ENCODE measurements at places on chromosomes 1 and 21. TPM values are rescaled to one million over a fixed set of nuclear protein-coding genes. Genes with fewer than 3 reads are reported as not detected.

Gene LINGO4
- not detected for total RNA-seq

Gene OR2L5
- total RNA-seq: not detected

Gene CELA3B
- total RNA-seq: not detected

Gene H3-3A
- 261 TPM for total RNA-seq

Gene CD101
- not detected for total RNA-seq

DNA sequence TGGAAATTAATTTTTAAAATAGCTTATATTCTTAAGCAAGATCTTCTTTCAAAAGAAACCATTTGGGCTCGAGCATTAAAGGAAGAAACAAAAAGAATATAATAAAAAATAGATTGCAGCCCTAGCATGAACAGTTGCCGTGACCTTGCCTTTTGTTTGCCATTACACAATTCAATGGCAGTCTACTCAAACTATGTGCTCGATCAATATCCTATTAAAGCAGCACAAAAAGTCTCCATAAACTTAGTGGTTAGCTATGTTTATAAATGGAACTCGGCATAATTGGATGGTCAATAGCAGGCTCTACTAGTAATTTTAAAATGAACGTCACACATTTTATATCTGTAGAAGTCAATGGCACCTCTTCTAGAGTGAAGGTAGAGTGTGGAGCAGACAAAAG, 256.5 kb downstream of the NFIA start:
- H3K27me3 ChIP-seq: no peaks in the 10 kb centered on the region
- no peak overlapping the region for H3K4me3 ChIP-seq
- H3K27ac ChIP-seq: no peak overlapping the region
- DNase-seq: no peak

DNA sequence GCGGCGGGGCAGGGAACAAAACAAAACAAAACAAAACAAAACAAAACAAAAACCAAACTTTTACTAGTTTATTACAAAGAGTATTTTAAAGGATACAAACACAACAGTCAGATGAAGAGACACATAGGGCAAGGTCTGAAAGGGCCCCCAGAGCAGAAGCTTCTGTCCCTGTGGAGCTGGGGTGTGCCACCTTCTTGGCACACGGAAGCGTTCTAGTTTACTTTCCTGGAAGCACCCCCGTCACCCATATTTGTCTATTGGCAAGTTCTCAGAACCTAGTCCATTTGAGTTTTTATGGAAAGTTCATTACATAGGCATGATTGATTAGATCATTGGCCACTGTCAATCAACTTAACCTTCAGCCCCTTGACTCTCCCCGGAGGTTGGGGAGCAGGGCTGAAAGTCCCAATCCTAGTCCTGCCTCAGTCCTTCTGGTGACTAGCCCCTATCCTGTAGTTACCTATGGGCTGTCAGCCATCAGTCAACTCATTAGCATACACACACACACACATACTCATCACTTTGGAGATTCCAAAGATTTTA, 380.4 kb downstream of the DPYD start:
- DNase-seq: no peak
- no peak overlapping the region for H3K4me3 ChIP-seq
- H3K36me3 ChIP-seq: no peaks in the 10 kb centered on the region
- H3K27ac ChIP-seq: no peak overlapping the region
- H3K27me3 ChIP-seq: no peaks in the 10 kb centered on the region

DNA sequence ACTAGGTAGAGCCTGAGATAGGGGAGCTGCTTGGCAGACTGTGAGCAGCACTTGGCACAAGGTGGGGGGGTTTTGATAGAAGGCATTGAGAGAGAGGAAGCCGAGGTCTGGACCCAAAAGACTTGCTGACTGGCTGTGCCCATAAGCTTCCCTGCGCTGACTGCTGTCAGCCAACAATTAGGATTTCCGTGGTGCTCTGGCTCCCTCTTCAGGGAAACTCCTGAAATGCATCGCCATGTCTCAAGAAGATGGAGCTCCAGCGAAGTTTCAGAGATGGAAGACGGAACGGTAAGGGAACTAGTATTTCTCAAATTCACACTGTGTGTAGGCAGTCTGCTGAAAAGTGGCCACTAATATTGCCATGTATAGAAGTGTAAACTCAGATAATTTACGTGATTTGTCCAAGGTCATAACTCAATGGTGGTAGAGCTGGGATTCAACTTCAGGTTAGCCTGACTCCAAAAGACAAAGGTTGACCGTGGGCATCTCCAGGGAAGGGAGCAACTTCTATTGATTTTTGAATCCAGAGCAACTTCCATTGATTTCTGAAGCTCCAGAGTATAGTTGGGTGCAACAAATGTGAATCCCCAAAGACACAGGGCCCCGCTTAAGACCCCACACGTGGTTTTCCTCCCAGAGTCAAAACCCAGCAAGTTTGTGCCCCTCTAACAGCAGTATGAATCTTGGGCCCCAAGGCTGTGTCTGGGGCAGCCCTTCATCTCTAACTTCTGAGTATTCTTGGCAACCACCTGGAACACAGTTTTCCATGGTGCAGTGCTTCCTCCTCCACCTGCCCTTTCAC, 44.5 kb upstream of the CRNN start:
- no peak overlapping the region for H3K4me3 ChIP-seq
- no peaks in the 10 kb centered on the region for H3K4me1 ChIP-seq
- H3K36me3 ChIP-seq: no peaks in the 10 kb centered on the region
- no peaks in the 10 kb centered on the region for H3K27me3 ChIP-seq
- peak; percentile 67 for DNase-seq

GRCh38 chr1:94769551-94769950, 50.6 kb upstream of the SLC44A3 start:
- H3K27me3 ChIP-seq: no peaks in the 10 kb centered on the region
- no peak for DNase-seq
- H3K36me3 ChIP-seq: no peaks in the 10 kb centered on the region
- H3K4me3 ChIP-seq: no peak overlapping the region
- no peaks in the 10 kb centered on the region for H3K4me1 ChIP-seq

DNA sequence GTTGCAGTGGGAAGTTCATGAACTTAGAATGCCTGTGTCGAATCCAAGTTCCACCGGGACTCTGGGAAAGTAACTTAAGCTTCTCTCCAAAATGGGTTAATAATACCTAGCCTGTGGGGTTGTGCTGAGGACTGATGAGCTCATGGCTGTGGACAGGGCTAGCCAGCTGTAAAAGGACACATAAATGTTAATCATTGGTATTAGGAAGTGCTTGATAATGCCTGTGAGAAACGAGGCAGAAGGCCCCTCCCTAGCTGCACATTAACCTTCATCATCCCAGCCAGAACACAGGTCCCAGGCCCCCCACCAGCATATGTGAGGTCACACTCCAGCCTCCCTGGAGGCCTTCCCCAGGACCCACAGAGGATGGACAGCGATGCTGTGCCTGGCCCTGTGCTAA, 789 bp upstream of the GJB4 start:
- no peaks in the 10 kb centered on the region for H3K4me1 ChIP-seq
- H3K4me3 ChIP-seq: no peak overlapping the region
- DNase-seq: no peak
- H3K36me3 ChIP-seq: no peaks in the 10 kb centered on the region
- H3K27ac ChIP-seq: no peak overlapping the region

GRCh38 chr1:9107136-9107535, 21.8 kb downstream of the GPR157 start:
- no peaks in the 10 kb centered on the region for H3K27me3 ChIP-seq
- H3K36me3 ChIP-seq: no peaks in the 10 kb centered on the region
- DNase-seq: no peak
- no peaks in the 10 kb centered on the region for H3K4me1 ChIP-seq

DNA sequence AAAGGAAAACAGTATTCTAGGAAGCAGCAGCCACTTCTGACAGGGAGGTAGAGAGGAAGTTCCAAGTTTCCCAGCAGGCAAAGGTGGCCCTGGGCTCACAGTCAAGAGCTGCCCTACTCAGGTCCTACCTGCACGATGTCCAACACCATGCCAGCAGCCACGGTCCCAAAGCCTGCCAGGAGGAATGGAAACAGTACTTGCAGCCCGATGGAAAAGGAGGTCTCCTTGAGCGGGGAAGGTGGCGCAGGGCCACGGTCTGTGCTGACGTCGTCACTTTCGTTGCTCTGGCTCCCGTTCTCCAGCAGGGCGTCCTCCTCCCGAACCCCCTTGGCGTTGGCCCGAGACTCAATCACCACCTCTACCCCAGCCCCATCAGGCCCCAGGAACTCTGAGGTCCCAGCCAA, 3.1 kb downstream of the SLC41A1 start:
- no peak overlapping the region for H3K4me3 ChIP-seq
- no peak overlapping the region for H3K27ac ChIP-seq
- no peaks in the 10 kb centered on the region for H3K27me3 ChIP-seq
- DNase-seq: no peak
- H3K4me1 ChIP-seq: peaks cover 6% of the 10 kb centered on the region
